Stimulated activated CD8-positive, alpha-beta memory T cell treated with anti-CD3 and anti-CD28 coated beads, Interleukin-15, amount 100 ng/mL, for 24 hours (primary cell): ENCODE measurements at places on chromosomes 13 and 19.

GRCh38 chr19:55526216-55527196, 10.4 kb downstream of the SBK2 start:
- DNase-seq, result no peak

GRCh38 chr13:40149611-40150274, 494.3 kb downstream of the COG6 start:
- DNase-seq, result no peak

DNA sequence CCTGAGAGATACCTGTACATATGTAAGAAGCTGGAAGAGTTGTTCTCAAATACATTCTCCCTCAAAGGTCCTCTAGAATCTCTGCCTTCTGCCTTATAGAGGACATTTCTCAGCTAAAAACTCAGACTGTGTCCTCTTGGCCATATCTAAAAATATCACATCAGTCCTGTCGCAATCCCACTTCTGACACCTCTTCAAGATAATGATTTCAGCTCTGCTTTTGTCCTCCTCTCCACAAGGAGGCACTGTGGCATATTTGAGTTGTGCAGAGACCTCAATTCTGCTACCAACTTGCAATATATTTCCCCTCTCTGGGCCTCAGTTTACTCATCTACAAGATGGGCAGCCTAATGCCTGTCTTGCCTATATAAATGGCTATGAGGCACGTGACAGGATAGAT, 16.6 kb downstream of the ADAMTS10 start:
- no peak for DNase-seq

DNA sequence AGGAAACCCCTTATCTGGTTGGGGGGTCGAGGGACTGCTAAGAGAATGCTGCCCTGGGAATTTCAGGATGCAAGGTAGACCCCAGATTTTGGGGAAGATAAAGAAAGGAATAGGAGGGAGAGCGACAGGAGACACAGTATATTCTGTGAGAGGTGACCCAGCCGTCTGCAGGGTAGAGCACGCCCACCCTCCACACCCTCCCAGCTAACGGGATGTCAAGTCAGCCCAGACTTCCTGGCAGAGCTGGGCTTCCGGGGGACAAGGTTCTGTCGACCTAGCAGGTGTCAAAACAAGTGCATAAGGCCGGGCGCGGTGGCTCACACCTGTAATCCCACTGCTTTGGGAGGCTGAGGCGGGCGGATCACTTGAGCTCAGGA, 695 bp upstream of the PRR36 start:
- DNase-seq, result no peak

GRCh38 chr19:52275988-52276387, 6.6 kb downstream of the ZNF766 start:
- DNase-seq, result no peak

DNA sequence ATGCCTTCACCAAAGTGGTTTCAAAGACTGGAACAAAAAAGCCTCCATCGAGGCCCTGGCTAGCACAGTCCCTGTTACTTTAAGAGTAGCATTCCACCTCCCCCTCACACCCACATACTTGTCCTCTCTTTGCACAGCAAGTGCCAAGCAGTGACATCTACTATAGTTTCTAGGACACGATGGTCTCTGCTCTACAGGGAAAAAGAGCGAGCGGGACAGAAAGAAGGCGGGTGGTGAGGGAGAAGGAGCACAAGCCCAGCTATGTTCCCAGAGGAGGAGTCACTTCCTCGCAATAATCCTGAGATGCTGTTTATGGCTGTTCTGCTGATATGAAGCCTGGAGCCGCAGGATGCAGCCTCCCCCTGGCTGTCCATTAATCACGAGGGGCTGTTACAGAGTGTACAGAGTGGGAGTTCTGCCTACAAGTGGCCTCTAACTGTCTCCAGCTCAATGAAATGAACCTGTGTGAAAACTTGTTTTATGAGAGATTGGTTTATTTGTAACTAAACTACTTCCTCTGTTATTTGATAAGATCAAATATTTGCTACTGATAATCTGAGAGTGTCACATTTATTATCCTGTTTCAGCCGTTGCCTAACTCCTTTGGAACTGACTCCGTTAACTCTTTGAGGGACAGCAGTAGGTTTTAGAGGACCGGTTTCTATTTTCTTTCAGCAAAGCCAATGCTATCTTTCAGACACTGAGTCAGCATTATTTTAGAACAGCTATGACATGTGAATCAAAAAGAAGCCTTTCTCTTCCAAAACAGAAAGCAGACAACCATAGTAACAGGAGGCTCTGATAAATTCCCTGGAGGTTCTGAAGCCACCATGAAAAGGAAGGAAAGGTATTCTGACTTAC, 208.0 kb downstream of the SPRY2 start:
- DNase-seq, result no peak

GRCh38 chr19:44050740-44051649, 841 bp upstream of the ZNF223 start:
- DNase-seq, result no peak

GRCh38 chr19:898663-899062, 5.4 kb downstream of the RNU6-9 start:
- no peak for DNase-seq

DNA sequence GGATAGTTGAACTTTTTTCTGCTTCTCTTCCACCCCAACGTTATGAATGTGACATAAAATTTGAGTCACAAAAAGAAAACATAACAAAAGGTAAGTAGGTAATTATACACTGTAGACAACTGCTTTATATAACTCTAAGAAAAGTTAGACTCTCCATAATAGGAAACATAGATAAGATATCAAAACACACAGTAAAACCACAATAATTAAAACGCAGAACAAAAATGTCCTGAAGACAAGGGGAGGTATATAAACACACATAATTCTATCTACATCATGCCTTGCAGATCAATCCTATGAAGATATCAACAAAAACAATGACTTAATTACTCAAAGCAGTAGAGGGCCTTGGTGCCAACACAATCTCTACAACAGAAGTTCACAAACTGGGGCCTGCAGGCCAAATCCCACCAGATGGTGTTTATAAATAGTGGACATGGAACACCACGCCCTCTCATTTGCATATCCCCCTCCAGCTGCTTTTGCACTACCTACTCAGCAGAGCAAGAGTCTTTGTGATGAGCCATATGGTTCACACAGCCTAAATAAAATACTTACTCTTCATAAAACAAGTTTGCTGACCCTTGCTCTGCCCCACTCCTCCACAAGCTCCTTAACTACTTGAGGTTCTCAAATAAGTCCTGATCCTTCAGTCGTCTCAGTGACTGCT, 254.7 kb downstream of the KLF12 start:
- no peak for DNase-seq

DNA sequence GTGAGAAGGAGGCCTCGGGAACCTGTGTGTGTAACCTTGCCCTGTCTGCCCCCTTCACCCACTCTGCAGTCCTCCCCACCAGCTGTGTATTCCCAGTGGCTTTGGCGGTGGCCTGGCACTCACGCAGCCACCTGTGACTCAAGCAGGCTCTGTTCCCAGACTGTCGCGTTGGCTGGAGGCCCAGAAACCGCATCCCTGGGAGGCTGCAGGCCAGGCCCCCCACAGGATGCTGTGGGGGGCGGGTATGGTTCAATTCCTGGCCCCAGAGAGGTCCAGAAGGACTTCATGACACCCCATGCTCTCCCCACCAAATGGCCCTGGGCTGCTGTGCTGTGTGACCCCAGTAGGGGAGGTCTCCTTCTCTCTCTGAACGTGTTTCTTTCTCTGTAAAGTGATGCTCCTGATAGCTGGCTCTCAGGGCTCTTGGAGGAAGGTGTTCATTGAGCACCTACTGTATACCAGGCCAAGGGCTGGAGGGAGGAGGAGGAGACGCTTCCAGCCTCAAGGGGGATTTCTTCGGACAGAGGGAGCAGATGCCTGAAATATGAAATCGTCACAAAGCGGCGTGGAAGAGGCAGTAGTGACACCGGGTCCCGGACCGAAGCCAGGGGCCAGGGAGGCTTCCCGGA, 1.9 kb upstream of the LINGO3 start:
- DNase-seq, result no peak

GRCh38 chr13:44309794-44310757, 63.5 kb upstream of the SERP2 start:
- no peak for DNase-seq

DNA sequence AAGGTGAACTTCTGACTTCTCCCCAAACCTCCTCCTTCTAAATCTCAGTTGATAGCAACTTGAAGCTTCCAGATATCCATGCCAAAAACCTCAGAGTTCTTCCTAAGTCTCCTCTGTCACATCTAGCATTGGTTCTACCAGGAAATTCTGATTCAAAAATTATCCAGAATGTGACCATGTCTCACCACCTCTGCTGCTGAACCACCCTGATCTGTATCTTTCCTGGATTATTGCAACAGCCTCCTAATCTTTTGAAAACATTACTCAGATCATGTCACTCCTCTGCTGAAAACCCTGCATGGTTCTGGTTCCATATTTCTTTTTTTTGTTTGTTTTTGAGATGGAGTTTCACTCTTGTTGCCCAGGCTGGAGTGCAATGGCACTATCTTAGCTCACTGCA, 78.7 kb upstream of the TNFSF11 start:
- DNase-seq, result no peak

- no peak for DNase-seq
Observed at GRCh38 chr13:103539721-103540381, 473.6 kb upstream of the SLC10A2 start.

GRCh38 chr13:40672765-40673397, 6.4 kb upstream of the FOXO1 start:
- no peak for DNase-seq

GRCh38 chr13:113408562-113408961, 44.6 kb upstream of the GRTP1 start:
- DNase-seq, result no peak

DNA sequence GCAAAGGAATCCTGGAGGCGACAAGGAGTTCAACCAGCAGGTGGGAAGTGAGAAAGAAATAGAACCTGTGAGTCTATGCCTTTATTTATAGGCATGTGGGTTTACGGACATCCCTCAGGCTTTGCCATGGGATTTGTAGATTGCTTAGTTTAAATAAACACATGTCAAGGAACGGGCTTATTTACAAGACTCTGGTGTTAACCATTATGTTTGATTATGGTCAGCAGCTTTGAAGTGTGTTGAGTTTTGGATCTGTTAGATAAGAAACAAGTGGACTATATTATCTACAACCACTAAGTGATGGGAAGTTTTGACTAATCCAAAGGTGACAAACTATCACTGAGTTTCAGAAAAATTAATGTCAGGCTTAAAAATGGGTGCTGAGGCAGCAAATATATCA, 143.2 kb downstream of the SLITRK5 start:
- DNase-seq, result no peak

- no peak for DNase-seq
Observed at GRCh38 chr13:38141792-38142191, 207.9 kb upstream of the UFM1 start.

GRCh38 chr13:40059540-40060232, 404.2 kb downstream of the COG6 start:
- DNase-seq, result no peak

GRCh38 chr19:39843919-39844793, 2.0 kb downstream of the FBL start:
- DNase-seq, result no peak

GRCh38 chr13:95716231-95716630, 39.3 kb downstream of the DNAJC3 start:
- DNase-seq, result no peak

- DNase-seq, result no peak
Observed at GRCh38 chr19:2678044-2678671, 24.3 kb downstream of the GNG7 start.

DNA sequence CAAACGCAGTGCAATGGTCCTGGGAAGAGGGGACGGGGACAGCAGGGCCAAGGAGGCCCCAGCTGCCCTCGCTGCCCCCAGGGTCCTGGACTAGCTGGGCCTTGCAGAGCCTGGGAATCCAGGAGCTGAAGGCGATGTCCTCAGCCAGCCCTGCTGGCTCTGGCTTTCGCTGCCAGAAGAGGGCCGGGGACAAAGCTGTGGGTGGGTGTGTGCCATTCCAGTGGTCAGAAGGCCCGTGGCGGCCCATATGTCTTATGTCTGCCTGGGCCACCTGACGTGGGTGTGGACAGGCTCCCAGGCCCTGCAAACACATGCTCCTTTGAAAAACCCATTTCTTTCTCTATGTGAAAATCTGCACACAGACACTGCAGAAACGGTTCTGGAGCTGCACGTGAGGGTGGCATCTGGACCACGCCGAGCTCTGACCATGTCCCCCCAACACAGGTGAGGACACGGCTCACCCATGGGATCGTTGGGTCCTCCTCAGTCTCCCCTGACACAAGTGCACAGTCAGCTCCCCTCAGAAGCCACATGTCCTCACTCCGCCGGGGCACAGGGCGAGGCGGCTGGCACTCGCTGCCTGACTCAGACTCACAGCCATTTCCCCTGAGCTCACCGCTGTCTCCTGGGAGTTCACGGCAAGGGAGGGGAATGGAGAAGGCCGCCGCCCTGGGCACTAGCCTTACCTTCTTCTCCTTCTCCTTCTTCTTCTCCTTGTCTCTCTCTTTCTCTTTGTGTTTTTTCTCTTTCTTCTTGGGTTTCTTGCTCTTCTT, 16.9 kb downstream of the IZUMO4 start:
- DNase-seq, result no peak

GRCh38 chr13:101292711-101293110, 123.6 kb downstream of the NALCN start:
- DNase-seq, result no peak

GRCh38 chr13:110238818-110239195, 68.2 kb downstream of the COL4A1 start:
- DNase-seq, result no peak

DNA sequence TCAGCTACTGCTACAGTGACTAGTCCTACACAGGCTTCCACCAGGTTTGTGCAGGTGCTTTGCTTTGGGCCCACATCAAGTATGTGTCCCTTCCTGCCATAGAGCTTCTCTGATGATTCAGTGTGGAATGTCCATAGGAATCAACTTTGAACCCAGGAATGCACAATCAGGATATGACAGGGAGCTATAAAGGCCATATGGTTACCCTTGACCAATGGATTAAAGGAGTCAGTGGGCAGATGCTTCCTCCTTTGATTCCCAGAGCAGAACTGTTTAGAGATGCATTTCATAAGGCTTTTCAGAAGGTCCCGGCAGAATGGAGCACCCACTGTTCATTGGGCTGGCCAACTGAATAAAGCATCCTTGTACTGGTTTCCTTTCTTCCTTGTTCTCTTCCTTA, 145.2 kb upstream of the WASF3 start:
- DNase-seq, result no peak

DNA sequence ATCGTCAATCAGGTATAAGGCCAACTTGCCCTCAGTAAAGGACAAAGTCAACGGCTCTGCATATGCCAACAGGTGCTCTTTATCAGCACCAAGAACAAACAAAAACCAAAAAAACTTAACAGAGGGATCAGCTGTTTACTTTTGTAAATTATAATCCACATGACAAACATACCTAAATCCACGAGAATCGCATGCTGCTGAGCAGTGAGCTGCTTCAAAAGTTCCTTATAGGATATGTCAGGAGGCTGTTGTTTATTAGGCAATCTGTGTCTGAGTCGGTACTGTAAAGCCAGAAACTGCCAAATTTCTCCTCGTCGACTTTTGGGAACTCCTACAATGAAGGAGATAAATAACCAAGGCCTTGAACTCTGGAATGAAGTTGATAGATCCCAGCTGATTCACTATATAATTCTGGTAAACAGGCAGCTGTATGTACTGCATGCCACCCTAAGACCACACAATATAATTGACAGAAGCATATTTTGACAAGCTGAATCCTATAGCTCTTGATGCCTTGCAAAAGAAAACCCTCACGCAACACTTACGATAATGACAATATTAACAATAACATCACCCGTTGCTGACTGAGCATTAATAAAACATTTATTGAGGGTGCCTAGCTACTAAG, 179.8 kb downstream of the TBC1D4 start:
- DNase-seq, result no peak
